ENCODE measurements at places on chromosomes 2 and 18. TPM values are rescaled to one million over a fixed set of nuclear protein-coding genes. Genes with fewer than 3 reads are reported as not detected.

DNA sequence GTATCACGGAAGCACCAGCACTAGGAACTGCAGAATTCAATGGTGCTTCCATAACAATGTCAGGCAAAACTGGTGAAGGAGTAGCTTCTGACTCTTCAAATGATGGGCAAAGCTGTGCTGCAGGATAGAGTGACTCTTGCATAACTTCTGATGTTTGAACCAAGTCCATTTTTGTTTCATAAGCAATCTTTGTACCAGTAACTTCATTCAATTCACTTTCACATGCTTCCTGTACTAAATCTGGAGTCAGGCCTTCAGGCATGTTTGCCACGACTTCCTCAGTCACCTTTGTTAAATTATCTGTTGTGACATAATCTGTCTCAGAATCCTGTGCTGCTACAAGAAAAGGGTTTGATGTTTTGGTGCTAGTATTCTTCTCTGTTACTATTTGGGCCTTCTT is 24.0 kb downstream of the RTN4 start:
- H3K36me3 ChIP-seq: peaks cover 6% of the 10 kb centered on the region
- H3K27ac ChIP-seq: no peak overlapping the region
- no peaks in the 10 kb centered on the region for H3K27me3 ChIP-seq
- H3K4me1 ChIP-seq: peaks cover 4% of the 10 kb centered on the region
- DNase-seq: no peak
- H3K4me3 ChIP-seq: no peak overlapping the region

GRCh38 chr2:48122166-48122565 is 215.9 kb upstream of the FBXO11 start:
- H3K27me3 ChIP-seq: no peaks in the 10 kb centered on the region
- H3K36me3 ChIP-seq: no peaks in the 10 kb centered on the region
- H3K4me3 ChIP-seq: no peak overlapping the region
- H3K27ac ChIP-seq: no peak overlapping the region
- peaks cover 16% of the 10 kb centered on the region for H3K4me1 ChIP-seq
- DNase-seq: no peak

DNA sequence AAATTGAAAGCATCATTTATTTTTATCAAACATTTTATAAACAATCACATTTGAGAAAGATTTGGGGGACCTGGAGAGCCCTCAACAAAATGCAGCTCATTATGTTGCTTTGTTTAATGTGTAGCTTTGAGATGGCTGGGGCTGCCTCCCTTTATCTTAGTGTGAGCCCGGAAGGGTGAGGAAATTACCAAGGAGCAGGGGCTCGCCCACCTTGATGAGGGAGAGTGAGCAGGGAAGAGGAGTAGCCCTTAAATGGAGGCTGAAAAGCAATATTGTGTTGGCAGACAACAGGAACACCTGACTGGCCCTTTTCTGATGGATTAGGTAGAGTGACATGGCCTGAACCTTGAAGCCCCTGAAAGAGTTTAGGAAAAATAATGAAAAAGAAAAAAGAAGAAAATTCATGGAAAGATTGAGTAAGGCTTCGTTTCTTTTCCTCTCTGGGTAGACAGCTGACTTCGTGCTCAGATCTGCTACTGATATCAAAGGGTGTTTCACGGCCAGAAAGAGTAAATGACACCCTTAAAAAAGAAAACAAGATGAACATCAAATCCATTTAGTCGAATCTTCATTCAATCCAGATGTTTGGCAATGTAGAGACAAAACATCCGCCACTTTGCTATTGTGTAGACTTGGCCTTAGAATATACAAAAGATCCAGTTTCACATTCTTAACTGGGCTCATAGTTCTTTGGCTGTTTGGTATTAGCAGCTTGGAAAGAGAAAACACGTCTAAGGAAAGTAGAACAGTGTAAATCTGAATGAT is 206.5 kb upstream of the TCF4 start:
- H3K27ac ChIP-seq: no peak overlapping the region
- H3K4me3 ChIP-seq: no peak overlapping the region
- DNase-seq: no peak
- no peaks in the 10 kb centered on the region for H3K4me1 ChIP-seq
- H3K36me3 ChIP-seq: no peaks in the 10 kb centered on the region

DNA sequence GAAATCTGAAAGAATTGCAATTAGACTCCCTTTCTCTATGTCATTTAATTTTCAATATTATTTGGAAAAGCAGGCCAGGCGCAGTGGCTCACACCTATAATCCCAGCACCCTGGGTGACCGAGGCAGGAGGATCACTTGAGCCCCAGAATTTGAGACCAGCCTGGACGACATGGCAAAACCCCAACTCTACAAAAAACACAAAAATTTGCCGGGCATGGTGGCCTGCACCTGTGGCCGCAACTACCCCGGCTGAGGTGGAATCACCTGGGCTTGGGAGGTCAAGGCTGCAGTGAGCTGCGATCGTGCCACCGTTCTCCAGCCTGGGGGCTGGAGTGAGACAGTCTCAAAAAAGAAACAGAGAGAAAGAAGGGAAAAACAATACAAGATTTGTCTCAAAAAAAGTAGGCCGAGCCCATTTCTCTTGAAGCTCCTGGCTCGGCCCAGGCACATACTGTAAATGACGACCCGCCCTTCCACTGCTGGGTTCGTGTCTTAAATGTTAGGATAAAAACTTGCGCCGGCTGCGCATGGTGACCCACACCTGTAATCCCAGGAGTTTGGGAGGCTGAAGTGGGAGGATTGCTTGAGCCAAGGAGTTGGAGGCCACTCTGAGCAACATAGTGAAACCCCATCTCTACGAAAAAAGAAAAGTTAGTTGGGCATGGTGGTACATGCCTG is 31.1 kb upstream of the GPC1 start:
- H3K27ac ChIP-seq: no peak overlapping the region
- H3K36me3 ChIP-seq: no peaks in the 10 kb centered on the region
- peaks cover 3% of the 10 kb centered on the region for H3K27me3 ChIP-seq
- H3K4me1 ChIP-seq: peaks cover 13% of the 10 kb centered on the region

GRCh38 chr2:224060783-224061482 is 21.8 kb upstream of the SERPINE2 start:
- H3K4me3 ChIP-seq: no peak overlapping the region
- no peaks in the 10 kb centered on the region for H3K36me3 ChIP-seq
- no peak for DNase-seq
- H3K27ac ChIP-seq: no peak overlapping the region
- H3K4me1 ChIP-seq: no peaks in the 10 kb centered on the region
- no peaks in the 10 kb centered on the region for H3K27me3 ChIP-seq

DNA sequence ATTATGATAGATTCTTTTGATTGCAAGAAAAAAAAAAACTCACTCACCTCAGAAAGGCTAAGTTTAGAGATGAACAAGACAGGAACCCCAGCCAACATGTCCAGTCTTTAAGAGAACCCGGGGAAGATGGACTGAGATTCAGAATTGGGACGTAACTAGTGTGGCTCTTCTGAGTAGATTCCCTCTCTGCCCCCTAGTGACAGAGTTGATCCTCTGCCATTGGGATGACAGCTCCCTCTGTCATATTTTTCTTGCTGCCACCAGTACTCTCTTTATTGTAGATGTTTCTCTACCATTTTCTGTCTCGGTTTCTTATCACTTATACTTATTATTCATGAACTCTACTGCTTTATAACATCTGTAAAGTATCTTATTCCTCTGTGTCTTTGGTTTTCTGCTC is 77.7 kb downstream of the GULP1 start:
- no peaks in the 10 kb centered on the region for H3K27me3 ChIP-seq
- no peak overlapping the region for H3K4me3 ChIP-seq
- H3K4me1 ChIP-seq: no peaks in the 10 kb centered on the region
- DNase-seq: no peak

DNA sequence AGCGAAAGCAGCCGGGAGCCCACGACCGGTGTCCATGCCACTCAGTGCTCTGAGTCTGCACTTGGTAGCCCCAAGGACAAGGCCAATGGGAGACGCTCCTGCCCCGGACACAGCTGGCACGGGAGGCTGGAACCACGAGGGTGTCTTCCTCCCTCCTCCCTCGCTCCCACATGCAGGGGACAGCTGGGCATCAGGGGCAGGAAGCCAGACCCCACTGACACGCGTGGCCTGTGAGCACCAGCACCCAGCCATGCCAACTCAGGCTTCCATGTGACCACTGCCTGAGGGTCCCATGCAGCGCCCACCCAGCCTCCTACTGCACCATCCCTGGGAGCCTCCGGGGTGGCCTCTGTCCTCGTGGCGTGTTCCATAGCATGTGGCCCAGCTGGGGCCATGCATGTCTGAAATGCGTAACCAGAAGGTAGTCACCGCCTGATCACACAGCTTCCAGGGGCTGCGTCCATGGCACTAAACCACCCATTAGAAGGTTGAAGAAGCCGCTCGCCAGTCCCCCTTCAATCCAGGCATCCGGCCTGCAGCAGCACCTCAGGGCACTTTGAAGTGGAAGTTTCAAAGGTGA is 323.2 kb upstream of the SALL3 start:
- no peak overlapping the region for H3K27ac ChIP-seq
- H3K4me1 ChIP-seq: no peaks in the 10 kb centered on the region
- no peak for DNase-seq
- no peaks in the 10 kb centered on the region for H3K27me3 ChIP-seq

GRCh38 chr2:43526994-43527393 is 68.8 kb downstream of the THADA start:
- H3K27me3 ChIP-seq: no peaks in the 10 kb centered on the region
- H3K4me3 ChIP-seq: no peak overlapping the region
- peaks cover 14% of the 10 kb centered on the region for H3K4me1 ChIP-seq
- no peak overlapping the region for H3K27ac ChIP-seq

- H3K36me3 ChIP-seq: peaks cover 20% of the 10 kb centered on the region
- H3K27ac ChIP-seq: peak overlapping the region; percentile 82
- no peak overlapping the region for H3K4me3 ChIP-seq
- peaks cover 26% of the 10 kb centered on the region for H3K4me1 ChIP-seq
- no peak for DNase-seq
Observed at GRCh38 chr2:64686283-64686956, 32.7 kb upstream of the SERTAD2 start.

GRCh38 chr2:174048243-174048642 is 83.1 kb upstream of the SP3 start:
- H3K27ac ChIP-seq: no peak overlapping the region
- no peak for DNase-seq
- H3K4me1 ChIP-seq: peaks cover 5% of the 10 kb centered on the region
- H3K4me3 ChIP-seq: no peak overlapping the region
- peaks cover 13% of the 10 kb centered on the region for H3K27me3 ChIP-seq
- H3K36me3 ChIP-seq: peaks cover 1% of the 10 kb centered on the region

GRCh38 chr2:97747716-97748115 is 34.3 kb downstream of the ZAP70 start:
- H3K27me3 ChIP-seq: no peaks in the 10 kb centered on the region
- H3K36me3 ChIP-seq: peaks cover 33% of the 10 kb centered on the region
- DNase-seq: no peak
- H3K27ac ChIP-seq: no peak overlapping the region

- DNase-seq: no peak
- H3K27ac ChIP-seq: no peak overlapping the region
- H3K36me3 ChIP-seq: no peaks in the 10 kb centered on the region
- peaks cover 2% of the 10 kb centered on the region for H3K4me1 ChIP-seq
- H3K4me3 ChIP-seq: no peak overlapping the region
Observed at GRCh38 chr2:25966531-25967270, 15.6 kb downstream of the KIF3C start.

- H3K36me3 ChIP-seq: peaks cover 22% of the 10 kb centered on the region
- H3K4me1 ChIP-seq: peaks cover 18% of the 10 kb centered on the region
- no peaks in the 10 kb centered on the region for H3K27me3 ChIP-seq
- H3K27ac ChIP-seq: no peak overlapping the region
- no peak overlapping the region for H3K4me3 ChIP-seq
Observed at GRCh38 chr2:197113275-197113711, 186.8 kb upstream of the PGAP1 start.

GRCh38 chr18:10872304-10872703 is 277.1 kb downstream of the PIEZO2 start:
- H3K27ac ChIP-seq: no peak overlapping the region
- no peak overlapping the region for H3K4me3 ChIP-seq
- H3K36me3 ChIP-seq: no peaks in the 10 kb centered on the region
- DNase-seq: no peak

DNA sequence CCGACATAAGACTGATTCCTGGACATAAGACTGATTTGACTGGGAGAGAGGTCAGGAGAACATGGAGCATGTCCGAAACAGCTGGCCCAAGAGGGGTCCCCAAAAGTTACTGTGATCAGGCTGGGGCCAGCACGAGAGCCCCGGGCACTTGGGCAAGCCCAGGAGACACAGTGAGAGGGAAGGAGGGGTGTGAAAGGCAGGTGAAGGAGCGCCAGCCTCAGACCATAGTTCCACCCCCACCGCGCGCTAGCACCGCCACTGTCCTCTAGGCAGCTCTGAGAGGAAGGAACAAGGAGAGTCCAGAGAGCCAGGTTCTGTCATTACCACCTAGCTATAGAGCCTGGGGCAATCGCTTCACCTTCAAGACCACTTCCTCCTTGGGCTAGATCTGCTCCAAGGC is 78.2 kb upstream of the DAPL1 start:
- no peak for DNase-seq
- no peaks in the 10 kb centered on the region for H3K36me3 ChIP-seq
- H3K27ac ChIP-seq: no peak overlapping the region
- peaks cover 3% of the 10 kb centered on the region for H3K27me3 ChIP-seq
- no peaks in the 10 kb centered on the region for H3K4me1 ChIP-seq

- H3K4me1 ChIP-seq: peaks cover 65% of the 10 kb centered on the region
- H3K27ac ChIP-seq: peak overlapping the region; percentile 44
- no peaks in the 10 kb centered on the region for H3K27me3 ChIP-seq
- DNase-seq: no peak
- H3K36me3 ChIP-seq: peaks cover 49% of the 10 kb centered on the region
- no peak overlapping the region for H3K4me3 ChIP-seq
Observed at GRCh38 chr2:11774600-11774999, 28.2 kb downstream of the LPIN1 start.

- no peak overlapping the region for H3K27ac ChIP-seq
- no peak for DNase-seq
- H3K36me3 ChIP-seq: no peaks in the 10 kb centered on the region
- no peaks in the 10 kb centered on the region for H3K4me1 ChIP-seq
- H3K4me3 ChIP-seq: no peak overlapping the region
Observed at GRCh38 chr2:81996332-81996731, 1691.8 kb upstream of the LRRTM1 start.

- no peak overlapping the region for H3K27ac ChIP-seq
- peaks cover 4% of the 10 kb centered on the region for H3K4me1 ChIP-seq
Observed at GRCh38 chr2:54801352-54801751, 77.9 kb downstream of the EML6 start.

TACR1 gene
- not detected for total RNA-seq

XDH gene
- total RNA-seq: not detected

CDCA7 gene
- total RNA-seq: 115 TPM

APOB gene
- not detected for total RNA-seq

ITGA6 gene
- 1.9 TPM for total RNA-seq

CDH19 gene
- total RNA-seq: not detected

IL37 gene
- not detected for total RNA-seq

SP5 gene
- total RNA-seq: not detected

UGT1A8 gene
- not detected for total RNA-seq
